ENCODE measurements at places on chromosomes 5 and 9.
A peak's percentile ranks its signal among the peaks of the same experiment; 100 is the strongest.

DNA sequence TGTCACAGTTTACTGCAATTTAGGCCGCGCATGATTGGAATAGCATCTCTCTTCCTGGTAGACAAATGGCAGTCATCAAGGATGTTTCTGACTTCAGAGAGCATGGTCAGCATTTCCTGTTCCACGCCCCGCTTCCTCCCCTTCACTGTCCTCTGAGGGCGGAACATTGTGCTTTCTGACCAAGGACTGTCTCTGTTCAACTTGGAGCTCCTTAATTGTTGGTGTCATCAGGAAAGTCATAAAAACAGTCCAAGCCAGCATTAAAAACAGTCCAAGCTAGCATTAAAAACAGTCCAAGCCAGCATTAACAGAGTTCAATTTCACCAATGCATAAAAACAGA, 301.3 kb upstream of the IRX4 start:
- no peak for DNase-seq

DNA sequence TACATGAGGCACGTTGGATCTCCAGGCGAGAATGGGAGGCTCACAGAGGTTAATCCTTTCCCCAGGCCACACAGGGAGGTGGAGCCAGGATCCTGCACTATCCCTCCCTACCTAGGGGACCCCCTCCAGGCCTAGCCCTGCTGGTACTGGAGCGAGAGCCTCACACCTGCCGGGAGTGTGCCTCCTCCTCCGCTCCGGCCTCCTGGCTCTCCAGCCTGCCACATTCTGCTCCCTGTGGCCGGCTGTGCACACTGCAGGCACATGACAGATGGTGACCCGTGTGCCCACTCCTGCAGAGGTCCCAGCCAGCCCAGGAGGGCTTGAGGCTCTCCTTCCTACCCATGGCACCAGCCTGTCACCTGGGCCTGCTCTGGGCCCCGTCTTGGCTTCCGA, 93.4 kb downstream of the RXRA start:
- DNase-seq: no peak

DNA sequence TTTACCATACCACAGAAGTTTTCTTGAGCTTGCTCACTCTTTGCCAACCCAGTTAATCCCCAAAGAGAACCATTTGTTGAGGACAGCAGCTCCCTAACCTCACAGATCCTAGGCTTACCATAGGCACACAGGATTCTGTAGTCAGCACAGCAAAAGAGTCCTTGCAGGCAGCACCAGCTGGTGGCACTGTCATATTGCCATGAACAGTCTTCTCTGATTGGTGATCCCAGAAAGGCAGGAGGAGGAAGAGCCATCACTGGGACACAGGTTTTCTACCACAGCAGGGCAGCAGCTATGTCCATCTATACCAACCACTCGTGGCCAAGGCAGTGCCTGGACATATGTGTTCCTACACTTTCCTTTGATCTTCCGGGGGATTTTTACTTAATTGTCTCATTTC, 297.1 kb upstream of the CD180 start:
- DNase-seq: no peak

- no peak for DNase-seq
Measured at GRCh38 chr9:91100878-91101450, 260.8 kb downstream of the AUH start.

- DNase-seq: no peak
Measured at GRCh38 chr5:127757576-127757975, 54.4 kb downstream of the CCDC192 start.

GRCh38 chr5:131883984-131884383, 61.5 kb downstream of the MEIKIN start:
- no peak for DNase-seq

- no peak for DNase-seq
Measured at GRCh38 chr5:24630918-24631317, 13.9 kb downstream of the CDH10 start.

- no peak for DNase-seq
Measured at GRCh38 chr5:52657247-52657645, 130.5 kb upstream of the ITGA1 start.

GRCh38 chr9:110486218-110486617, 93.3 kb downstream of the SVEP1 start:
- DNase-seq: no peak

GRCh38 chr5:121982146-121982892, 20.5 kb downstream of the SRFBP1 start:
- DNase-seq: no peak

DNA sequence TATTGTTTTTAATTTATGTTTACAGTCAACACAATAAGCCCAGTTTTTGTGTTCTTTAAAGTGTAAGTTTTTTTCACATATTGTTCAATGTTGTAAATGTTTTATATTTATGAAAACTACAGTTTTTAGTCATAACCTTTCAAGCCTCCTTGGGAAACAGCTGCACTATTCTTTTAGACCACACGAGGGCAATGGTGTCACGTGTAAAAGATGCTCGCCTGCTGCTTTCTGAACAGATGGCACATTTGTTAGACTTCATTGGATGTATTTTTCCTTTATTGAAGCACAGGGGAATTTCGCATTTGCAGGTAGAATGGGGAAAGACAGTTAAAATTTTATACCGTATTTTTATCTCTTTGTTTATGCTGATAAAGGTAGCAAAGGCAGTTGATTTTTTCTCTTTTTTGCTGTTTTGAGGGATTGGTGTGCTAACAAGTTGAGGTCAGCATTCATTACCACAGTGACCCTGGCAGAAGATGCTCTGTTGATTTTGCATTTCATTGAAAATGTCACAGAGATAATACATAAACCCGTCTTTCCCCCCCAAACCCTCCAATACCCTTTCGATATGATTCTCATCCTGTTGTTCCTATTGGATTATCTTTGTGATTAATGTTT, 59.0 kb downstream of the MAT2B start:
- peak; percentile 37 for DNase-seq

DNA sequence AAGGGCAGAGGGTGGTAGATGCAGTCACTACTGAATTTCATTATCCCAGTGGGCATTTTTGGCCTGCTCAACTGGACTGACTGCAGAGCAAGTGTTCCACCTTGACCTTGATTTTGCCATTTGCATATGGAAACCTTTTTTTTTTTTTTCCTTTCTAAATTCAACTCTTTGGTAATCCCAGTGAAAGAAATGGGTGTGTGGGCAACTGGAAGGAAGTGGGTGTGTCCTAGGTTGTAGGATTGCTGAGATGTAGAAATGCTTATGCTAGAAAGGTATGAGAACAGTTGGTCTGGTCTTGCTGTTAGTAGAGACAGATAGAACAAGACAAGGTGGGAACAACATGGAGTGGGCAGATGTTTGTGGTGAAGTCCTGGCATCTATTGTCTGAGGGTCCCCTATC, 7.8 kb upstream of the IL12B start:
- DNase-seq: no peak

DNA sequence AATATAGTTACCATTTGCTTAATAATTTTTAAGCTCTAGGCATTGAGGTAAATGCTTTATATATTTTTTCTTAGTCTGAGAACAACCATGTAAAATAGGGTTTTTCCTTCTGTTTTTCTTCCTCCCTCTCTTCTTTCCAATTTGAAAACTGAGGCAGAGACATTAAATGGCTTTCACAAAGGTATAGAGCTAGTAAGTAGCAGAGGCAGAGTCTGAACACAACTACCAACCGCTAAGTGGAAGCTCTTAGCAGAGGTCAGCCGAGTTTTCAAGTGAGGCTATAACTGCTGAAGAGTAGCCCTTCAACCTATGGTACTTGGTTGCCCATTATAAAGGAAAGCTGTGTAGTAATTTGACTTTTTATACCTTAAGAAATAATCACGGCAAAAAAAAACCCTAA, 187.1 kb downstream of the MEF2C start:
- no peak for DNase-seq

GRCh38 chr9:971901-972500, 4.5 kb upstream of the DMRT3 start:
- no peak for DNase-seq
